Skin of body (tissue), 3 donors: ENCODE measurements at places on chromosomes 16 and 17. TPM values are rescaled to one million over a fixed set of nuclear protein-coding genes. Genes with fewer than 3 reads are reported as not detected.

The MT1G gene
- 1.8 TPM for total RNA-seq

- DNase-seq: no peak
Measured at GRCh38 chr17:31582151-31582907, 190.9 kb downstream of the RAB11FIP4 start.

GRCh38 chr16:9092978-9093344, 1.5 kb downstream of the HAPSTR1 start:
- DNase-seq: no peak

DNA sequence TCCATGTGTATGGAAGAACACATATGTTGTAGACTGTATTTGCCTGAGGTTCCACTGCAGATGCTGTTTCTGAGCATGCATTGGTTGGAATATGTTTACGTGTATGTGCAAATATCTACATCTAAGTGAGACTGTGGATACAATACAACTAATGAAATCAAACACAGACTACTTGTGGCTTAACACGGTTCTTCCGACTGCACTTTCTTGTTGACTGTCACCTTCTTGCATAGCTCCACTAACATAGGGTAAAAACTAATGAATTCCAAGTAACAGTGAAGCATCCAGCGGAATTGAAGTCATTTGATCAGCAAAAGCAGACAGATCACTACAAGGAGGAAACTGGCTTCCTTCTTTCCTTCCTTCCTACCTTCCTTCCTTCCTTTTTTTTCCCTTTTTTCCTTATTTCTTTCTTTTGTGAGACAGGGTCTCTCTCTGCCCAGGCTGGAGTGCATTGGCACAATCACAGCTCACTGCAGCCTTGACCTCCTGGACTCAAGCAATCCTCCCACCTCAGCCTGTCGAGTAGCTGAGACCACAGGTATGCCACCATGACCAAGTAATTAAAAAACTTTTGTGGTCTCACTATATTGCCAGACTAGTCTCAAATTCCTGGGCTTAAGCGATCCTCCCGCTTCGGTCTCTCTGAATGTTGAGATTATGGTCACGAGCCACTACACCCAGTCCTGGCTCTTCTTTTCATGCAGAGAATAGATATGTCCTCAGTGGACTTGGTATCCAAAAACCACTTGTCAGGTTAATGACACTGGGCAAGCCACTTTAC, 22.0 kb upstream of the CCL1 start:
- no peak for DNase-seq

The NKD1 gene
- total RNA-seq: 4.9 TPM

DNA sequence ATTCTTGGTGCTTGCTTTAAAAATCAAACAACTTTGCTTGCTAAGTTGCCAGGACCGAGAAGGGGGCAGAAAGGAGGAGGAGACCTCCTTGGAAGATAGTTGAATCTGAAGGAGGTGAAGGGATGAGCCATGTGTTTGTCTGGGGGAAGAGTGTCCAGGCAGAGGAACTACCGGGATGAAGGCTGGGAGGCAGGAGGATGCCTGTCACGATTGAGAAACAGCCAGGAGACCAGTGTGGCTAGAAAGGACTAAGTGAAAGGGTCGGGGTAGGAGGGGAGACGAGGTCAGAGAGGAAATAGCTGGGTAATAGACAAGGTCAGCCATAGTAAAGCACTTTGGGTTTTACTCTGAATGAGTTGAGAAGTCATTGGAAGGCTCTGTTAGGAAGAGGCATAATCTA, 38.9 kb upstream of the CSNK2A2 start:
- no peak for DNase-seq

DNA sequence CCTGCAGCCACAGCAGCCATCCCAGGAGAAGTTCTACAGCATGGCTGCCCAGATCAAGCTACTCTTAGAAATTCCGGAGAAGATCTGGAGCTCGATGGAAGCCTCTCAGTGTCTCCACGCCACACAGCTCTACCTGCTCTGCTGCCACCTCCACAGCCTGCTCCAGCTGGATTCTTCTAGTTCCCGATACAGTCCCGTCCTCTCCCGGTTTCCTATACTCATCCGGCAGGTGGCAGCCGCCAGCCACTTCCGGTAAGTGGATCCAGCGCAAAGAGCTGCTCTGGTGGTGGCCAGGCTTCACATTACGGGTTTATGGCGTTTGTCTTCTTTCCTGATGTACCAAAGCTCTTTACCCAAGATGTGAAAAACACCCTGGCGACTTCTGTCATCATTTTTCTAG, 3.6 kb downstream of the COG1 start:
- DNase-seq: no peak

- DNase-seq: no peak
Measured at GRCh38 chr16:17211797-17212196, 259.0 kb downstream of the XYLT1 start.

DNA sequence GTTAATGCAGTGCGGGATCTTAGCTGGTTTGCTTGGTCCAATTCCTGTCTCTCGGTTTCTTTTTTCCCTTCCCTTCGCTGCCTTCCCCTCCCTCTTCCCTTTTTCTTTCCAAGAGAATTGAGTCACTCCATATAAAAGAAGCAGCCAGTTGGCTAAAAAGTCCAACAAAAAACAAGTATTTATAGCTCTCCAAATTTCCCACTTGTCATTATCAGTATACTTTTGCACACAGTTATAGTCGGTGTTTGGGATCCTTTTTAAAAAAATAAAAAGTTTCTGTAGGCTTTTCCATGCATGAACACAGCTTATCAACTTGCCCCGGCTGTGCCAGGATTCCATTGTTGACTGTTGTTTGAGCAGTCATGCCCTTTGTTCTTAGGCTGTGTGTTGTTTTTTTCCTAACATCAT, 24.9 kb downstream of the HMOX2 start:
- no peak for DNase-seq

The CCL4L2 gene
- total RNA-seq: 19.3 TPM

- no peak for DNase-seq
Measured at GRCh38 chr16:2282866-2283555, 15.1 kb upstream of the RNPS1 start.

The KIFC3 gene
- total RNA-seq: 21.3 TPM

- no peak for DNase-seq
Measured at GRCh38 chr17:7266784-7267183, 4.5 kb upstream of the CLDN7 start.

GRCh38 chr17:17693253-17694168, 12.3 kb downstream of the RAI1 start:
- no peak for DNase-seq

DNA sequence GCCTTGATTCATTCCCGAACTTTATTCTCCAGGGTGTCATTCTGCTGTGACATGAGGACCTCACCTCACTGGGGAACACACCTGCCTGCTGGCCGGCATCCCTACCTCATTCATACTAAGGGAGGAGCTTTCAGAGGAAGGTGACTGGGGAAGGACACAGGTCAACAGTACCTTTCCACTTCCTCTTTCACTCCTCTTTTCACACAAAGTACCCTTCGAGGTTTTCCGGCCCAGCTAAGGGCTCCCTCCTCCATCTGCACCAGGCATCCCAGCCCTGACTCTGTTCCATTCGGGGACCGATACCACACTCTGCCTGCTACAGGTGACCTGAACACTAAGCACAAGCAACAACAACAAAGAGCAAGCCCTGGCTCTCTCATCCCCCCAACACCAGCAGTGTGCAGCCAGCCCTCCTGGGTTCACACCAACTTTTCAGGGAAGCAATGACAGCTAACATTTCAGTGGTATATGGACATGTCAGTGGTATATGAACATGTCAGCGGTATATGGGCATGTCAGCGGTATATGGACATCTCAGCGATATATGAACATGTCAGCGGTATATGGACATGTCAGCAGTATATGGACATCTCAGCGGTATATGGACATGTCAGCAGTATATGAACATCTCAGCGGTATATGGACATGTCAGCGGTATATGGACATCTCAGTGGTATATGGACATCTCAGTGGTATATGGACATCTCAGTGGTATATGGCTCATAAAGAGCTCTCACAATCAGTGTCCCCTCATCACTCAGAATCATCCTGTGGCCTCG, 16.0 kb downstream of the TRIM25 start:
- no peak for DNase-seq

DNA sequence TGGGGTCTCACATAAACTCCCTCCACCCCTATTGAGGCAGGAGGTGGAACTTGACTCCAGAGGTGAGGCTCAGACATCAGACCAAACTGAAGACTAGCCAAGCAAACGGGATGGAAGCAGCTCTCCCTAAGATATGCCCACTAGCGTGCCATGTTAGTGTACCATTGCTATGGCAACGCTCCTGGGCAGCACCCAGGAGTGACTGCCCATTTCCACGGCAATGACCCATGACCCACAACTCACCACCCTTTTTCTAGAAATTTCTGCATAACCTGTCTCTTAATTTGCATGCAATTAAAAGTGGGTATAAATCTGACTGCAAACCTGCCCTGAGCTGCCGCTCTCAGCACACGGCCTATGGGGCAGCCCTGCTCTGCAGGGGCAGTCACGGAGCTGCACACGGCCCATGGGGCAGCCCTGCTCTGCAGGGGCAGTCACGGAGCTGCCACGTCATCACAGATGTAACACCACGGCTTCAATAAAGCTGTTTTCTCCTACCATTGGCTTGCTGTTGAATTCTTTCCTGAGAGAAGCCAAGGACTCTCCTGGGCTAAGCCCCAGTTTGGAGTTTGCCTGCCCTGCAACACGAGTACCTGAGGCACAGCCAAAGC, 164.3 kb downstream of the RBFOX3 start:
- DNase-seq: no peak

The GNG13 gene
- total RNA-seq: not detected

GRCh38 chr16:8801701-8802100, 4.1 kb downstream of the PMM2 start:
- no peak for DNase-seq

GRCh38 chr16:66273644-66274334, 92.7 kb upstream of the CDH5 start:
- no peak for DNase-seq

The NPIPB13 gene
- 1.6 TPM for total RNA-seq

DNA sequence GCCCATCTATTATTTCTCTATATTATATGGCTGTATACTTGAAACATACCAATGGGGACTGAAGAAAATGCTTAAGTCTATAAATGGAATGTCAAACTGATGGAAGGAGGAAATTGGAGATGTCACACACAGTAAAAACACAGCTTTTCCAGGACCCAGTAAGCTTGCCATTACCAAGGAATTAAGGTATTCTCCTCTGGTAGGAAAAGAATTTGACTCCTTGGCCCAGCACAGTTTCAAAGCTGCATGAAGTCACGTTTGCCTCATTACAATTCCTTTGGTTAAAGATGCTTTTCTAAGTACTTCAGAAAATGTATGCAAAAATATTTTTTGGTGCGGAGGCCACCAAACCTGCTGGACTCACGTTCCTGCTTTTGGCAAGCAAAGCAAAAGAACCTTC, 48.5 kb downstream of the CDH13 start:
- no peak for DNase-seq

DNA sequence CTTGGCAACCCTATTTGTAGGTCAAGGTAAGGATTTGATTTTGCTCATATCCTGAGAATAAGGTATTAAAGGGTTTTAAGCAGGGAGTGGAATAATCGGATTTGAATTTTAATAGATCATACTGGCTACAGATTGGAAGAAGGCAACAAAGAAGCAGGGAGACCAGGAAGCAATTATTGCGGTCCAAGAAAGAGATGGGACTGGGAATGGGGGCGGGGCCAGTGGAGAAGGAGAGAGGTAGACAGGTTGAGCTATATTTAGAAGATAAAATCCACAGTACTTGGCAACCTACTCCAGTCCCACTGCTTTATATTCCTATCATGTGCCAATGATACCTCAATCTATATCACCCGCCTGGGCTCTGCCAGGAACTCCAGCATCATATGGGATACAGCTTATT, 5.8 kb upstream of the NOL11 start:
- no peak for DNase-seq

DNA sequence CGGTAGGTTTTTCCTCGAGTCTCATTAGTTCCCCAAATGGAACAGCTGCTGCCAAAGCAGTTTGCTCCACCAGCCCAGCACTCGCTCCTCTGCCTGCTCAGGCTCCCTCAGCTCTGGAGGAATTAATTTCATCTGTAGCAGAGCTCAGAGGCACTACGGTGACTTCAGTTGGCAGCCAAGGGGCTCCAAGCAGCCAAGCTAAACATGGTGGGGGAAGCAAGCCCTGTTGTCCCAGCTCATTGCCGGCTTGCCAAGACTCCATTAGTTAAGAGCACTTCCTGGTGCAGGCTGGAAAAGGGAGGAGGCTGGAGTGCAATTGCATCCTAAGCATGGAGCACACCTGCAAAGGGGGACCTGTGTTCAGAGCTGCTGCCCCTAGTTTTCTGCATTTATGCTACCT, 78.7 kb upstream of the GPRC5B start:
- no peak for DNase-seq

- peak; percentile 31 for DNase-seq
Measured at GRCh38 chr17:79618383-79619067, 7.7 kb upstream of the RBFOX3 start.

The CDT1 gene
- 7.9 TPM for total RNA-seq

DNA sequence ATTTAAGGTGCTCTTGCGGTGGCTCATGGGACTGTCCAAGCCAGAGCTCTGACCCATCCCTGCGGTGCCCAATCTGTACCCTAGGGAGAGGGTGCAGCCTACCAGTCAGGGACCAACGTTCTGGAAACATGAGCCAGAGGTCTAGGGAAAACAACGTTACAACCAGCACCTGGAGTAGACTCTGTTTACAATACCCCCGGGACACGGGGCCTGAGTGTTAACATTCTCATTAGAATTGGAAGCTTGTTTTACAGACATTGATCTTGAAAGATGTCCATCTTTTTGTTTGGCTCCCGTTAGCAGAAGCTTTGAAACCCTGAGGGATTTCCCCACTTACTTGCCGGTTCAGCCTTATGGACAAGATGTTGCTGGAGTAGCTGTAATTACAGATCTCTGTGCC, 6.9 kb downstream of the WIPI1 start:
- no peak for DNase-seq

DNA sequence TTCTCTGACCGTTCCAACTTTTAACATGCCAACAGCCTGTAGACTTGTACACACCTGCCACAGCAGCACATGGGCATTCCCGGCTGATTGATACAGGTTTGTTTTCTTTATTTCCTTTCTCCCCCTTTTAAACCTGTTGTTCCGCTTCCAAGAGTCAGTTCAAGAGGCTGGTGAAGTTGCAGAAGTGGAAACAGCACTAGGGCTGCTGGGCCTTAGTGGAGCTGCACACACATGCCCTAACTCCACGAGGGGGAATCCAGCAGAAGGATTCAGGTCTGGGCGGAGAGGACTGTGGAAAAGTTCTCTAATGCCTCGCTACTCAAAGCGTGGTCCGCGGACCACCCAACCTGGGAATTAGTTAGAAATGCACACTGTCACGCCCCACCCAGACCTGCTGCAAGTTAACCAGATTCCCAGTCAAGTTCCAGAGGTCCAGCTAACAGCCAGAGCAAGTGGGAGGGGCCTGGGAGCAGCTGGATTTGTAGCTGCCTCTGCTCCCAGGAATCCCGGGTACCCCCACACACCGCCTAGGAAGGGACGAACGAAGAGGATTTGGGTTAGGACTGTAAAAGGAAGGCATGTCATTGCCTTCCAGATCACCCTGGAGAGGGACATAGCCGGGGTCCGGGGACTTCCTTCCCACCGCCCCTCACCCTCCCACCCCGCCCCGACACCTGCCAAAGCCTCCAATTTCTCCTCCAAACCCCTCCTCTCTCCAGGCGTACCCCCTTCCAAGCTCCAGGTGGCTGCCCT, 542 bp downstream of the SLC39A11 start:
- no peak for DNase-seq

The RCVRN gene
- total RNA-seq: 0.10 TPM

- no peak for DNase-seq
Measured at GRCh38 chr16:75311383-75311938, 60.0 kb upstream of the BCAR1 start.
